Dorsolateral prefrontal cortex (tissue), 122 donors: ENCODE measurements at places on chromosomes 13 and 19.

- no peak for DNase-seq
These were observed 577.9 kb downstream of the LMO7 start for GRCh38 chr13:76214001-76214400.

DNA sequence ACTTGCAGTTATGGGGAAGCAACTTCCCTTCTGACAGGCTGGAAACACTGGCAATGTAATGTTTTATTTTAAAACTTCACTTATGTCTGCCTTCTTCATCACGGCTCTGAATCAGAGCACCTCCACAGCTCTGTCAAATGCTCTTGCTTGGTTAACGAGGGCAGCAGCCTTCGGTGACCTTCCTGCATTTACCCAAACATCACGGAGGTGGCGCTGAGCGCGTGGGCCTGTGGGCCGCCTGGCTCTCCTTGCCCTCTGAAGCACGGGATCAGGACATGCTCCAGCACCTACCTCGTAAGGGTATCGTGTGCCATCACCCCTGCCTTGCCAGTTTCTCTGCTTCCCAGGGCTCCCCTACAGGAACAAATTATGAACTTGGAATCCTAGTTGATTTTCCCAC lies 310.0 kb downstream of the TEX29 start:
- no peak for DNase-seq

DNA sequence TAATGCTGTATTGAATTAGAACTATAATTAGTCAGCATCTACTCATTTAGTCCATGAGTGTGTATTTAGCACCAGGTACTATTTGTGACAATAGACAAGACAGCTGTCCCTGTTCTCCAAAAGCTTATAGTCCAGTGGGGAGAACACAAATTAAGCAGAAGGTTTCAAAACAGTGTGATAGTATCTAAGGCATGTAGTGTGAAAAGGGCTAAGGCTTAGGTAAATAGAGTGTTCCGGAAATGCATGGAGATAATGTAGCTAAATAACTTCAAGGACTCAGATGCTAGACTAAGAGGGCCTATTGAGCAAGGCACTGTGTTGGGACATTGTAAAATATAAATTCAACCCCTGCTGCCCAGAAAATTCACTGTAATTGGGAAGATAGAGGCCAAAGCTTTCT lies 144.1 kb upstream of the MIR17HG start:
- no peak for DNase-seq

DNA sequence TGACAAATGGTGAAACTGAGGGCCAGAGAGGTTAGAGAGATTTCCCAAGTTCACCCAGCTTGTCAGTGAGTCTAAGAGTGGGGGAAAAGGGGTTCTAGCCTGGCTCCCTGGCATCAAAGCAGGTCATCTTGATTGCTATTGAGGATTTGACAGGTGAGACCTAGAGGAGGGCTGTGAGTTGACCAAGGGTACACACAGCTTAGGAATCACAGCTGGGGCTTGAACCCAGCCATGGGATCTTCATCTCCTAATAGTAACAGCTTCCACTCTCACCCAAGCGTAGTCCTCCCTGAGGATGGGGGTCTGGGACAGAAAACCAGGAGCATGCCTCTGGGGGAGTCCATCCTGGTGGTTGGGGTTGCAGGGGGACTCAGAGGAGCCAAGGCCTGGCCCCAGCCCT lies 6.8 kb downstream of the CYP4F8 start:
- no peak for DNase-seq

GRCh38 chr13:74406420-74406819 lies 272.2 kb upstream of the KLF12 start:
- no peak for DNase-seq

GRCh38 chr19:38989066-38989605 lies 13.6 kb upstream of the FBXO17 start:
- no peak for DNase-seq

DNA sequence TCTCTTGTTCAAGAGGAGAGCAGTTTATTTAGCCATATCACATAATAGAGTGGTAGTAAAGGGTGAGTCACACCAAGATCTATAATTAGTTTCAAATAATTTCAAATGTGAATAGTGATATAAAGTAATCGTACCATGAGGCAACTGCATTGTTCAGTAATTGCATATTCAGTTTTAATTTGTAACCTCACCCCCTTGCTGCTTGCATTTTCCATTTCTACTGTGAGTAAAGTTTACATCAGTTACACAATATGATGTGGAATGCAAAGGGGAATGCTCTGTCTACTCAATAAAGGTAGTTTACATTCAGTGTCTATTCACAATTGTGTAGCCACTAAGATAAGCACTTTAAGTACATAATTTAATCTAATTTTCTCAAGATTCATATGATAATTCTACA lies 1695.7 kb upstream of the SPRY2 start:
- no peak for DNase-seq

DNA sequence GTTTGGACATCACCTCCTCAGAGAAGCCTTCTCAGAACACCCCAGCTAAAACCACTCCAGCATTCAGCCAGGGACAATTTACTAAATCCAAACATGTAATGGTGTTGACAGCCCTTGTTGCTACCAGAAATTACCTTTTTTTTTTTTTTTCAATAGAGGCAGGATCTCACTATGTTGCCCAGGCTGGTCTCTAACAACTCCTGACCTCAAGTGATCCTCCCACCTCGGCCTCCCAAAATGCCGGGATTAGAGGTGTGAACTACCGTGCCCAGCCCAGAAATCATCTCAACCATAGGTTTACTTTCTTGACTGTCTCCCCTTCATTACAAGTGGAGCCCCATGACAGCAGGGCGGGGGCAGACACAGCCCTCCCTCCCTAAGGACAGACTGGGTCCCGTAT lies 9.2 kb downstream of the CLIP3 start:
- DNase-seq, result no peak

DNA sequence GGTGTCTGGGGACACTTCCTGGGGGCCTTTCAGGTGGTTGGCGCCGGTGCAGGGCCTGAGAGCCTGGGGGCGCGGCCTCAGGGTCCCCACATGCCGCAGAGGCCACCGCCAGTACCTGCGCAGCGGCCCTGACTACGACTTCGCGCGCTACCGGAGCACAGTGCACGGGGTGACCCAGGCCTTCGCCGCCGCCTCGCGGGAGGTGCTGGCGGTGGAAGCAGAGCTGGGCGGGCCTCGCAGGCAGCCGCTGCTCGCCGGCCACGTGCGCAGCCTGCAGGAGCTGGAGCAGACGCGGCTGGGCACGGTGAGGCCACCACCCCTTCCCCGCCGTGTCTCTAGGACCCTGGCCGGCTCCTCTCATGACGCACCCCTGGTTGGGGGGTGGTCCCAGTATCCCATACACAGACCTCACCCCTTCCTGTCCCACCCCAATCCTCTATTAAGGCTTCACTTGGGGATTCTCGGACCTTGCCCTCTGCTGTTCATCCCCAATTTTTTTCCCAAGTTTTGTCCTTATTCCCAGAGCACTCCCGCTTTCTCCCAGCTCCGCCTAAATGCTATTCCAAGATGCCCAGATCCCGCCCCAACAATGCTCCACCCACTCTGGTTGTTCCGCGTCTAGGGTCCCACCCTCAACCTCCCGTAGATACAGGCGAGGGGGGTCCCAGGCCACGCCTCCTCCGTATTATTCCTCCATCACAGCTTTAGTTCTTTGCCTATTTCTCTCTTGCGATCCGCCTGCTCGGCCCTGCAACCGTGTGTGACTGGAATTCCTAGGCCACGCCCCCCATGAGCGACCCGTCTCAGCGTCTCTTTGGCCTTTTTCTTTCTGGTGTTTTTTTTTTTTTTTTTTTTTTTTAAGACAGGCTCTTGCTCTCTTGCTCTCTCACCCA lies 1.0 kb downstream of the REX1BD start:
- no peak for DNase-seq

GRCh38 chr19:1130771-1131717 lies 27.2 kb downstream of the GPX4 start:
- no peak for DNase-seq

DNA sequence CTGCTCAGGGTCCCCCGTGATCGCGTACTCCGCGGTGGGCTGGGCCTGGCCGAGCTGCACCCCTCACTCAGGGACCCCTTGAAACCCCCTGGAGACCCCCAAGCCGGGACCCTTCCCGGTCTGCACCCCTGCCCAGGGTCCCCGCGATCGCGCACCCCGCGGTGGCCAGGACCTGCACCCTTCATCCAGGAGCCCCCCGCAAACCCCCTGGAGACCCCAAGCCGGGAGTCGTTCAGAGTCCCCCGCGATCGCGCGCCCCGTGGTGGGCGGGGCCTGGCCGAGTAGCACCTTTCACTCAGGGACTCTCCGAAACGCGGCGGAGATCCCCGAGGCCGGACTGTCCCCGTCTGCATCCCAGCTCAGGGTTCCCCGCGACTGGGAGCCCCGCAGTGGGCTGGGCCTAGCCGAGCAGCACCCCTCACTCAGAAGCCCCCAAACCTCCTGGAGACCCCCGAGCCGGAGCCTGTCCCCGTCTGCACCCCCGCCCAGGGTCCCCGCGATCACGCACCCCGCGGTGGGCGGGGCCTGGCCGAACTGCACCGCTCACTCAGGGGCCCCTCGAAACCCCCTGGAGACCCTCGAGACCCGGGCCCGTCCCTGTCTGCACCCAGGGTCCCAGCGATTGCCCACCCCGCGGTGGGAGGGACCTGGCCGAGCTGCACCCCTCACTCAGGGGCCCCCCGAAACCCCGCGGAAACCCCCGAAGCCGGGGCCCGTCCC lies 748 bp downstream of the LMNB2 start:
- no peak for DNase-seq

DNA sequence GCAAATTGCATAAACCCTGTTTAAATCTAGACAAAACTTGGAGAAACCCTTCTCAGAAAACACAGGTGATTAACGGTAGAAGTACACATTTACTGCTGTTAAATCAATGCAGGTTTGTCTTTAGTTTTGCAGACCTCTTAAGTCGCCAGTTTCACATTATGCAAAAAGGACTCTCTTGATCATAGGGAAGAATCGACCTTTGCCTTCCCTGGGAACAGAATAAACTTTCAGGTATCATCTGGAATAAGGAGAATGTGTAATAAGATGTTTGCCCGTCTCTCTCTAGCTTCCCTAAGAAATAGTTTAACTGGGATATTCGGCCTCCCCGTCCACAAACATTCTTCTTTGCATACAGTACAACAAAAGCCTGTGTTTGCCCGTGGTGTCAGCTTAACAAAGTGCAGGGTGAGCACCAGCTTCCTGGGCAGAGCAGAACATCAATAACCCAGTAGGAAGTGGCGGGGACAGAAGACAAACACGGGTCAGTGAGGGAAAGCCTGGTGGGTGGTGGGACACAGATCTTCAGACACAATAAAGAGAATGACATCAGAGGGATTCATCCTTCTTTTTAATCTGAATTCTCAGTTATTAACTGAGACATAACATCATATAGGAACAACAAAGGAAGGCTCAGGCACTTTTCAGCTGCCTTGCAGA lies 1077.7 kb upstream of the SLC10A2 start:
- DNase-seq, result no peak

DNA sequence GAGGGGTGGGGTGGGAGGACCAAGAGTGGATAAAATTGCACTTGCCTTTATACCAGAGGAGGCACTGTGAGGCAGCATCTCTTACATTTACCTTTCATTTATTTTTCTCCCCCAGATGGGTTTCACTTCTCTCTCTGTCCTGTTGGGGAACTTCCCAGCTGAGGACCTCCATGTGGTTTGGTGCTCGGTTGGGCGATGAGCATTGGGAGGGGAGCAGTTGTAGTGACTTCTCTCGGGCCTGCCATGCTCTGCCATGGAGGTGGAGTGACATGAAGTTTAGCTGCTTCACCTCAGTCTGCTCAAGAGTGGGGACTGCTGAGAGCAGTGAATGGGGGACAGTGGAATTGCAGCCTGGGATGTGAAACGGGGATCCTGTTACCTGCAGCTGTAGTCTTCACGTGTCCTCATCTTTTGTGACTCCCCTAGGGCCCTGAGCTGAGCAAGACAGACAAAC lies 23.1 kb upstream of the CXCL17 start:
- no peak for DNase-seq

DNA sequence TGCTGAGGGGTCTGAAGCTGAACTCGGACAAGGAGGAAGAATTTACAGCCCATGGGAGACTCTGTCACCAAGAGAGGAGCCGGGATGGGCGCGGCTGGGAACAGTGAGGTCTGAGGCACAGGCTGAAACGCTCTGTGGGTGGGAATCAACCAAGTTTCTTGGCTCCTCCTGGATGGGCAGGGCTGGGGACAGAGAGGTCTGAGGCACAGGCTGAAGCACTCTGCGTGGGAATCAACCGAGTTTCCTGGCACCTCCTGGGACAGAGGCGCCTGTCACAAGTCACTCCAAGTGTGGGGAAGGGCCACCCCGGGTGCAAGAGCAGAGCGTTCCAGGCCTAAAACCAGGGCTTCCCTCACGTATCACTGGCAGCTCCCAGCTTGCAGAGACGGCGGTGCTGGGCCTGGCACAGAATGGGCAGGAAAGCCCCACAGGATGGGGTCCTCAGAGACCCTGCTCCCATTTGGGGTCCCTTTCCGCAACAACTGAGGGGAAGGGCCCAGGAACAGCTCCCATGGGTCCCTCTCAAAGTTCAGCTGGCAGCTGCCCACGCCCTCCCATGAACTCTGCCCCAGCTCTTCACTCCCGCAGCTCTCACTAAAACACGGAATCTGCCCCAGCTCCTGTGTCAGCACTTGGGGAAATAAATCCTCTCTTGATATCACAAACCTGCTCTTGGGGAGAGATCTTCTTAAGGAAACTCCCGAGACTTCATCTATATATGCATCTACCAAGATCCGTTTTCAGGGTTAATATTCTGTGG lies 18.5 kb downstream of the AP3D1 start:
- DNase-seq, result no peak

DNA sequence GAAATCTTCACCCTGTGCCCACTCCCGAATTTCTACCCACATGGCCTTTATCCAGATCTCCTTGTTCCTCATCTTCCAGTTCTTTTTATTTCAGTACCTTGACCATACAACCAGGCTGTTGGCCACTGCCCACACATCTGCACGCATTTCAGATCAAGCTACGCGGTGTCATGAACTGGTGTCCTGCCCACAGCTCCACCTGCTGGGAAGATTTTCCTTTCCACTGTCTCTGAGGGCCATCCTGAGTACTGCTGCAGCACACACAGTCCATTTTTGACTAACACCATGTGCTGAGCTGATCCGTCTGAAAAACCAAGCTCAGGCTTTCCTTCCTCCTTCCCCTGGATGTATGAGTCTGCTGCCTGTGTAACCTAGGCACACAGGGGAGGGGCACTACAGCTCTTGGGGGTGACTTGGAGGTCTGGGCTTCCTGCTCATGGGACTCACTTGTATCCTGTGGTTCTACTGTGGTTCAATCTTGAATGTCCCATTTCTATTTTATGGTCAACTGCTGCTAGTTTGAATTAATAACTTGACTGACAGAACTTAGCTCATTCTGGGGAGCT lies 71.9 kb downstream of the WASF3 start:
- DNase-seq, result no peak

DNA sequence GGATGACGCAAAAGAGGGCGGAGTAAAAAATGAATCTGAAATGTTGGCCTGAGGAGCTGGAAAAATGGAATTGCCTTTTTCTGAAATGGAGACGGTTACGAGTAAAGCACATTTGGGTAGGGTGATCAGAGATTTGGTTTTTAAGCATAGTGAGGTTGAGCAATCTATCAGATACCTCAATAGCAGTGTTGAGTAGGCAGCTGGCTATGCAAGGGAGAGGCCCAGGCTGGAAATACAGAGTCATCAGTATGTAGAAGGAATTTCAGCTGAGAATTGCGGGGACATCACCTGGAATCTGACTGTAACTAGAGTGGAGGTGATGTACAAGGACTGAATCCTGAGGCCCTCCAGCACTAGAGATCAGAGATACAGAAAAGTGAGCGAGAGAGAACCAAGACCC lies 224.8 kb downstream of the LMO7 start:
- DNase-seq, result no peak
